Naive thymus-derived CD4-positive, alpha-beta T cell (primary cell): ENCODE measurements at places on chromosomes 7 and 10.

- no peak for DNase-seq
Measured at GRCh38 chr7:45174328-45174610, 16.7 kb downstream of the RAMP3 start.

DNA sequence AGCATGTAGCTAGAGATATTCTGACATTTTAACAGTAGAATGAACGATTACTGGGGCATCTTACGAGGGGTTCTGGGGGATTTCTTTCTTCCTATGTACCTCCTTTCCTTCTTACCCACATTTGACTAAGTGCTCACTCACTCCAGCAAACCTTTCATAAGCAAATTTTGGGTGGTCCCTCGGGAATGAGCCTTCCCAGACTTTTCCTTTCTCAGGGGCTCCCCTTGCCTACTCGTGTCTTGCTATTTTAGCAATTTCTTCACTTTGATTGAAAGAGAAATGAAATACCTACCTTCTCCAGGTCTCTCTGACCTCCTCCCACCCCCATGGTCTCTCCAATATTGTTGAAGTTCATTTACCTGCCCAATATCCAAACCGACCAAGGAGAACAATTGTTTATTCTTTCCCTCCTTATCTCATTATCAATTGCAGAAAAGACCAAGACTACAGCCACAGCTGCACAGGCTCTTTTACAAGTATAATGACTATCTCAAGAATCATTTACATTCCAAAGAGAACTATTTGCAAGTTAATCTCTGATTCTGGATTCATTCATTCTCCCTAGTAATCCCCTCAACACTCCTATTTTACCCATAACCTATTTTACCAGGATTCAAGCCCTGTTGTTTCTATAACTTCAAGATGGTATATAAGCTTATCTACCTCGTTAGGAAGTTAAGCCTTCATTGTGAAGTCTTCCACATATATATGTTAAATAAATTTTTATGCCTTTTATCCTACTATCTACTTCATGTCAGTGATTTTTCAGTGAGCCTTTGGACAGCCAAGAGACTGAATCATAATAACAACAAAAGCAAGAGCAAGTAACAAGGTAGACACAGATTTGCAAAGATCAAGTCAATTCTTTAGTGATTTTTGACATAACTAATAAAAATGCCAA, 480.6 kb downstream of the IPMK start:
- no peak for DNase-seq

- no peak for DNase-seq
Measured at GRCh38 chr7:131927770-131928423, 371.5 kb upstream of the PODXL start.

DNA sequence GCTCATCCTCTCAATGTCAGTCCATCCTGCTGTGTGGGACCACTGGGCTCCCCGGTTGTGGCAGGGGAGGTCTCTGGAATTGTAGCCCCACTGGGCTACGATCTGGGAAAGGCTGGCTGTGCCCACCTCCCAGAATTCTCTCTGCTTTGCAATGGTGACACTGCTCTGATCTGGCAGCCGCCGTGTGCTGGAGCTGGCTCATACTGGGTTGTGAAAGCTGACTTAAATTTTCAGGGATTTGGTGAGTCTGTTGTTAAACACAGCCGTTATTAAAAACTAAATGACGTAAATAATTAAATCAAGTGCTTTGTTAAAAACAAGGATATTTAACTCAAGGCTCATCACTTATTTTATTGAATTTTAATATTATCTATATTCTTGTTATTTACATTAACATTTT, 160.0 kb downstream of the TAX1BP1 start:
- no peak for DNase-seq

DNA sequence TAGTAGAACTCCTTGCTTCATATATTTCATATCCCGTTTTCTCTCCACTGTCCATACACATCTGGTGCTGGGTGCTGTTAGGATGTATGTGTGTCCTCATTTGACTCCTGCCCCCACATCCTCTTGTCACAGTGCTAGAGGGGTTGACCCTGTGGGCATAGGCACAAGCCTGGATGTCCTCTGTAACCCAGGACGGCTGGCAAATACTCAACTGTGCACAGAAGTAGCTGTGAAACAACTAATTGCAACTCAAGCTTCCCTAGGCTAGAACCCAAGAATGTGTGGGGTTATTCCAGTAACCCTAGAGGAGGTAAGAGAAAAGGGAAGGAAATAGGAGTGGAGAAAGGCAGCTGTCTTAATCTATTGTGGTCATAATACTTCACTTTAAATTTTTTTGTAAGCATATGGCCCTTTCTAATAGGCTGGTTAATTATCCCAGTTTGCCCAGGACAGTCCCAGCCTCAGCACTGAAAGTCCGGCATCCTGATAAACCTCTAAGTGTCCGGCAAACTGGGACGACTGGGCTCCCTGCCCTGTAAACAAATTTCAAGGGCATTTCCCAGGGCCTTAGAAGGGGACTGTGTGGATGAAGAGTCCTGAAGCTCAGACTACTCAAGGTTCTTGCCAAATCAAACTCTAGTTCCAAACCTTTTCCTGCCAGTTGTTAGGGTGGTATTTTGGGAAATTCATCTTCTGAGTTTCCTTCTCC, 283.2 kb upstream of the CELF2 start:
- DNase-seq = no peak

DNA sequence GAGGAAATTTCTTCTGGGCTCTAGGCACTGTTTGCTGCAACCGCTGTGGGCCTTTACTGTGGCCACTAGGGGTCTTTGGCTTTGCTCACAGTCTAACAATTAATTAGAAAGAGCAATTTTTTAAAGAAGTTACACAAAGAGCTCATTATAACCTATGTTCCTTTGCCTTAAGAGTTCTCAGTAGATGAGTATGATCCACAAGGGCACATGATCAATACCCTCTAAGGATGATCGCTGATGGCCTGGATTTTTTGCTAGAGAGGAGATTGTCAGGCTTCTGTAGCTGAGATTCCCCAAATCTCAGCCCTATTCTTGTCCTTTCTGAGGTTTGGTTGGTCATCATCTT, 80.8 kb upstream of the RHOBTB1 start:
- no peak for DNase-seq

- DNase-seq = no peak
Measured at GRCh38 chr7:10210000-10210399, 763.7 kb upstream of the PHF14 start.
